IMR-90 (cell line): ENCODE measurements at places on chromosomes 2 and 18. TPM values are rescaled to one million over a fixed set of nuclear protein-coding genes. Genes with fewer than 3 reads are reported as not detected.

GRCh38 chr2:223772363-223772762 is 65.0 kb downstream of the AP1S3 start:
- DNase-seq: no peak
- H3K4me1 ChIP-seq: no peaks in the 10 kb centered on the region
- H3K27me3 ChIP-seq: no peaks in the 10 kb centered on the region

GRCh38 chr18:54238173-54238936 is 13.9 kb upstream of the MBD2 start:
- H3K27ac ChIP-seq: no peak overlapping the region
- H3K4me1 ChIP-seq: no peaks in the 10 kb centered on the region
- peaks cover 8% of the 10 kb centered on the region for H3K27me3 ChIP-seq
- no peak for DNase-seq
- H3K36me3 ChIP-seq: no peaks in the 10 kb centered on the region

DNA sequence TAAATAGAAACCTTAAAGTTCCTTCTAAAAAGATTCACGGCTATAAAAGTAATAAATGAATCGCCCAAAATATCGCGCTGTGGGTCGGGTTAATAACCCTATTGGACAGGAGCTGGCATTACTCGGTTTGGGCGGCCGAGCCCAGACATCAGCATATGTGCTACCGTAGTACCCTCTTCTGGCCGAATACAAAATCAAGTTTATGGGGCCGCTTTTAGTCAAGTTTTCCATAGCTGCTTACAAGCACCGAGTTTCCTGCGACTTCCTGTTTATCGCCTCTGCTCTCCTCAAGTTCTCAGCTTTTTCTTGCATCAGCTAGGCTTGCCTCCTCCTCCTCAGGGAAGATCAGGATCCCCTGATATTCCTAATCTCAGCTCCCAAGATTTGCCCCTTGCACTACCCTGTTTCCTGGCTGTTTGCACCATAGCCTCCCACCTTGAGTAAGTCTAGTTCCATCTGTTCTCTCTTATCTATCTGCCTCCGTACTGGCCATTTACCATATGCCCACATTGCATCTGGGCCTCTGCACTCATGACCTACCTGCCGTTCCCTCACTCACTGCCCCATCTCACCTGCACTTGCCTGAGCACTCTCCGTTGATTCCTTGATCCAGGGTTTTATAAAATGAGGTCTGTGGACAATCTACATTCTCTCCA is 56.1 kb downstream of the SLC35F5 start:
- no peaks in the 10 kb centered on the region for H3K4me1 ChIP-seq
- H3K36me3 ChIP-seq: peaks cover 2% of the 10 kb centered on the region; the same call in 1 of the 2 replicates
- peak; percentile 15 for DNase-seq

GRCh38 chr2:8850845-8851487 is 13.6 kb upstream of the KIDINS220 start:
- no peak for DNase-seq
- H3K36me3 ChIP-seq: no peaks in the 10 kb centered on the region
- no peak overlapping the region for H3K4me3 ChIP-seq
- H3K4me1 ChIP-seq: peaks cover 11% of the 10 kb centered on the region
- no peaks in the 10 kb centered on the region for H3K27me3 ChIP-seq

- H3K27me3 ChIP-seq: no peaks in the 10 kb centered on the region
- peaks cover 86% of the 10 kb centered on the region for H3K36me3 ChIP-seq
- H3K4me3 ChIP-seq: no peak overlapping the region
- no peak for DNase-seq
- peak overlapping the region; percentile 51; the same call in 1 of the 2 replicates for H3K27ac ChIP-seq
Measured at GRCh38 chr2:105382177-105382576, 16.7 kb downstream of the FHL2 start.

GRCh38 chr2:36698993-36699392 is 2.5 kb downstream of the VIT start:
- no peak overlapping the region for H3K4me3 ChIP-seq
- no peaks in the 10 kb centered on the region for H3K27me3 ChIP-seq
- H3K36me3 ChIP-seq: no peaks in the 10 kb centered on the region
- H3K4me1 ChIP-seq: peaks cover 5% of the 10 kb centered on the region
- H3K27ac ChIP-seq: no peak overlapping the region

GRCh38 chr2:55109219-55109891 is 59.1 kb upstream of the RTN4 start:
- no peak overlapping the region; the same call in 1 of the 2 replicates for H3K27ac ChIP-seq
- H3K36me3 ChIP-seq: no peaks in the 10 kb centered on the region
- H3K4me3 ChIP-seq: no peak overlapping the region
- H3K27me3 ChIP-seq: no peaks in the 10 kb centered on the region
- peaks cover 40% of the 10 kb centered on the region for H3K4me1 ChIP-seq
- peak; percentile 92 for DNase-seq

GRCh38 chr2:85728883-85729824 is 24.6 kb upstream of the ATOH8 start:
- no peaks in the 10 kb centered on the region for H3K36me3 ChIP-seq
- DNase-seq: peak; percentile 72
- H3K27ac ChIP-seq: no peak overlapping the region
- no peaks in the 10 kb centered on the region for H3K27me3 ChIP-seq
- no peak overlapping the region for H3K4me3 ChIP-seq

DNA sequence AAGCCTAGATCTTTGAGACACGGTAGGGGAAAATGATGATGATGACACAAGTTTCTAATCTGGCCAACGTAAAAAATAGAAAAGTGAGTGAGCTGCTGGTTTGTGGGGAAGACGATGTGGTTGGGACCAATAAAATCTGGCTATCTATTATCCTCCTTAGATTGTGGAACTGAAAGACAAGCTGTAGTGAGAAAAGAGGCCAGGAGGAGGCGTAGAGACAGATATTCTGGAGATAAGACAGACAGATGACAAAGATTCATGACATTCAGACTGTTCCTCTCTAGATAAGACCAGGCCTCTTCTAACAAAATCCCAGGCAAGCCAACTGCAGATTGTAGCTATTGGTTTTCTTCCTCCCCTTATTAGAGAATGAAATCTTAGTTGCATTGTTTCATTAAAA is 376.3 kb upstream of the UBE2E3 start:
- H3K27me3 ChIP-seq: no peaks in the 10 kb centered on the region
- H3K36me3 ChIP-seq: no peaks in the 10 kb centered on the region
- DNase-seq: peak; percentile 15
- no peak overlapping the region for H3K27ac ChIP-seq
- no peak overlapping the region for H3K4me3 ChIP-seq

DNA sequence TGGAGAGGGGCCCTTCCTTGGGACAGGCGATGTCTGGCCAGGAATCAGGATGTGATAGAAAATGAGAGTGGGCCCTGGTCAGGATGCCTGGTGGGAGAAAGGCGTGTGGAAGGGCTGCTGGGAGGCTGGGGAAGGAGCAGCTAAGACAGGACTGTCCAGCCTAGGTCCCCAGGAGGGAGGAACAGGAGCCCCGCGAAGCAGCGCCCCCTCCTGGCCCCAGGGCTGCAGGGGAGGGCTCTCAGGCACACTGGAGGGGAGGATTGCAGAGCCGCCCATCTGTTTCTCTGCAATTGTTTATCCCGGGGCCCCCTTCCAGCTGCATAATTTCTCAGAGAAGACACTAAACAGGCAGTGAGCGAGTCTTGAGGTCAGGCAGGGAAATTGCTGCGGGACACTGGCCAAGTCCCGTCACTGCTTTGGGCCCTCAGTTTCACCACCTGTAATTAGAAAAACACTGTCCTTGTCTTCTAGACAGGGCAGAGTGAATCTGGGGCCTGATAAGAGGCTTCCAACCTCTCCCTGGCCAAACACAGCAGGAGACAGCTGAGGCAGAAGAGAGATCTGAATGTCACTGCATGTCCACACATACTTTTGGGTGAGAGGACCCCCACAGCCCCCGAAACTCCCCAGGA is 3.9 kb upstream of the NPPC start:
- DNase-seq: peak; percentile 8
- no peak overlapping the region for H3K27ac ChIP-seq
- no peak overlapping the region for H3K4me3 ChIP-seq

- H3K36me3 ChIP-seq: no peaks in the 10 kb centered on the region
- H3K4me3 ChIP-seq: no peak overlapping the region
- no peaks in the 10 kb centered on the region; the same call in 1 of the 2 replicates for H3K4me1 ChIP-seq
- peaks cover 23% of the 10 kb centered on the region for H3K27me3 ChIP-seq
Measured at GRCh38 chr2:25920786-25921415, 42.6 kb upstream of the ASXL2 start.

GRCh38 chr2:230012267-230012884 is 56.3 kb downstream of the SLC16A14 start:
- H3K27me3 ChIP-seq: no peaks in the 10 kb centered on the region
- peaks cover 15% of the 10 kb centered on the region for H3K4me1 ChIP-seq
- peak; percentile 43 for DNase-seq
- H3K36me3 ChIP-seq: no peaks in the 10 kb centered on the region

GRCh38 chr2:112623913-112624777 is 21.6 kb upstream of the SLC20A1 start:
- no peak overlapping the region; the same call in 1 of the 2 replicates for H3K27ac ChIP-seq
- H3K36me3 ChIP-seq: no peaks in the 10 kb centered on the region
- DNase-seq: peak; percentile 87
- no peaks in the 10 kb centered on the region for H3K27me3 ChIP-seq
- H3K4me3 ChIP-seq: no peak overlapping the region

- no peaks in the 10 kb centered on the region for H3K27me3 ChIP-seq
- no peaks in the 10 kb centered on the region for H3K4me1 ChIP-seq
- H3K27ac ChIP-seq: no peak overlapping the region
- DNase-seq: peak; percentile 1
- no peaks in the 10 kb centered on the region for H3K36me3 ChIP-seq
Measured at GRCh38 chr18:44229693-44230108, 451.0 kb upstream of the SETBP1 start.

Gene PDE1A
- 0.83 and 0.90 TPM in 2 replicates for total RNA-seq

Gene SLC9A4
- not detected in 2 replicates for total RNA-seq

Gene MBOAT2
- 91.7 and 102 TPM in 2 replicates for total RNA-seq

Gene CRYGC
- not detected in 2 replicates for total RNA-seq

Gene SP5
- total RNA-seq: not detected in 2 replicates

Gene BBS5
- total RNA-seq: 1.4 and 1.9 TPM in 2 replicates

Gene GAL3ST2
- not detected in 2 replicates for total RNA-seq

Gene CPS1
- 18.6 and 20.1 TPM in 2 replicates for total RNA-seq

Gene ZNF514
- 6.5 and 7.2 TPM in 2 replicates for total RNA-seq

Gene CABLES1
- 4.7 and 5.7 TPM in 2 replicates for total RNA-seq

Gene REG3A
- not detected in 2 replicates for total RNA-seq

Gene COL3A1
- total RNA-seq: 408 and 411 TPM in 2 replicates

Gene FRZB
- 0.18 and 0.28 TPM in 2 replicates for total RNA-seq

Gene FBLN7
- total RNA-seq: under 0.01 and 0.18 TPM in 2 replicates

Gene CCDC150
- 3.8 and 6.9 TPM in 2 replicates for total RNA-seq

Gene CDH19
- not detected in 2 replicates for total RNA-seq
